Adrenal gland (tissue), 19 donors: ENCODE measurements at places on chromosomes 5 and 9.
A peak's percentile ranks its signal among the peaks of the same experiment; 100 is the strongest.

- H3K36me3 ChIP-seq: no peaks in the 10 kb centered on the region
- DNase-seq: no peak
- H3K4me1 ChIP-seq: no peaks in the 10 kb centered on the region
- no peaks in the 10 kb centered on the region for H3K27me3 ChIP-seq
- no peak overlapping the region for H3K27ac ChIP-seq
Measured at GRCh38 chr5:175353926-175354325, 90.1 kb downstream of the DRD1 start.

GRCh38 chr5:157581901-157582300 lies 6.3 kb upstream of the ADAM19 start:
- no peaks in the 10 kb centered on the region for H3K4me1 ChIP-seq
- DNase-seq: no peak
- no peaks in the 10 kb centered on the region for H3K36me3 ChIP-seq
- no peaks in the 10 kb centered on the region for H3K27me3 ChIP-seq
- no peak overlapping the region for H3K27ac ChIP-seq

- no peaks in the 10 kb centered on the region for H3K27me3 ChIP-seq
- peak; percentile 78 for DNase-seq
- H3K4me3 ChIP-seq: no peak overlapping the region
- H3K4me1 ChIP-seq: peaks cover 7% of the 10 kb centered on the region
Measured at GRCh38 chr5:168987543-168988300, 313.2 kb downstream of the SLIT3 start.

DNA sequence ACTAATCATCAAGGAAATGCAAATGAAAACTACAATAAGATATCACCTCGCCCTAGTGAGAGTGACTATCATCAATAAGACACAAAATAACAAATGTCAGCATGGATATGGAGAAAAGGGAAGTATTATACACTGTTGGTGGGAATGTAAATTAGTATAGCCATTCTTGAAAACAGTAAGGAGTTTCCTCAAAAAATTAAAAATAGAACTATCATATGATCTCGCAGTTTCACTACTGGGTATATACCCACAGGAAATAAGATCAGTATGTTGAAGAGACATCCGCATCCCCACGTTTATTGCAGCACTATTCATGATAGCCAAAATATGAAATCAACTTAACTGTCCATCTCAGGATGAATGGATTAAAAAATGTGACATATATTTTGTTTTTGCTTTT lies 31.6 kb upstream of the STK32A start:
- DNase-seq: no peak
- H3K27ac ChIP-seq: no peak overlapping the region
- H3K4me1 ChIP-seq: no peaks in the 10 kb centered on the region
- no peaks in the 10 kb centered on the region for H3K36me3 ChIP-seq
- no peak overlapping the region for H3K4me3 ChIP-seq

GRCh38 chr5:94045839-94046782 lies 304.7 kb upstream of the POU5F2 start:
- DNase-seq: no peak
- H3K27ac ChIP-seq: no peak overlapping the region
- no peak overlapping the region for H3K4me3 ChIP-seq
- no peaks in the 10 kb centered on the region for H3K4me1 ChIP-seq

- no peaks in the 10 kb centered on the region for H3K27me3 ChIP-seq
- no peak for DNase-seq
- H3K4me3 ChIP-seq: no peak overlapping the region
- no peaks in the 10 kb centered on the region for H3K4me1 ChIP-seq
Measured at GRCh38 chr5:163595932-163596607, 90.7 kb downstream of the MAT2B start.

DNA sequence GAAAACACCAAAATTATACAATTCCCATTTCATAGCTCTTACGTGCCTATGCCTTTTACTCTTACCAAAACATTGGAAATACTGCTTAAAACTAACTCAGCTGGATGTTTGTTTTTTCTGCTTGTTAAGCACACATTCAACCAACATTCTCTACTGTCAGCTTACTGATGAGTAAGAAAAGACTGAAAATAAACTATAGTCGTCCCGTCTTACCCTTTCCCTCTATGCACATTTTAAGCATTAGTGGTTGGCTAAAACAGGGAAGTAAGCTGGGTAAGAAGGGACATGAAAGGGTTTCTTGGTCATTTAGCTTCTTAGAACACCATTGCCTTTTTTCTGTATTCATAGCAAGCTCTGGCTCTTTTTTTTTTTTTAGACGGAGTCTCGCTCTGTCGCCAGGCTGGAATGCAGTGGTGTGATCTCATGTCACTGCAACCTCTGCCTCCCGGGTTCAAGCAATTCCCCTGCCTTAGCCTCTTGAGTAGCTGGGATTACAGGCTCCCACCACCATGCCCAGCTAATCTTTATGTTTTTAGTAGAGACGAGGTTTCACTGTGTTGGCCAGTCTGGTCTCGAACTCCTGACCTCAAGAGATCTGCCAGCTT lies 232.1 kb upstream of the PCSK5 start:
- H3K4me3 ChIP-seq: no peak overlapping the region
- no peak overlapping the region for H3K27ac ChIP-seq
- H3K27me3 ChIP-seq: no peaks in the 10 kb centered on the region
- DNase-seq: no peak

DNA sequence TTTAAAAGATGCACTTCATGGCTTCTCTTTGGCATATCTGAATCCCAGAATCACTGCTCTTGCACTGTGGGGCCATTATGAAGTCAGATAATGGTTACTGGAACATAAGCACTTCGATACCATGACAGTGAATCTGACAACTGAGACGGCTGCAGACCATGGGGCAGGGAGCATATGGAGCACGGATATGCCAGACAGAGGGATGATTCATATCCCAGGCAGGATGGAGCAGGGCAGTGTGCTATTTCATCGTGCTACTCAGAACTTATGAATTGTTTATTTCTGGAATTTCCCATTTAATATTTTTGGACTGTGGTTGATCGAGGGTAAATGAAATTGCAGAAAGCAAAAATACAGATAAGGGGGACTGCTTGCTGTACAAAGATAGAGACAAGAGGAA lies 145.0 kb downstream of the EGFLAM start:
- no peaks in the 10 kb centered on the region for H3K4me1 ChIP-seq
- no peak overlapping the region for H3K27ac ChIP-seq
- H3K4me3 ChIP-seq: no peak overlapping the region
- H3K36me3 ChIP-seq: no peaks in the 10 kb centered on the region

- H3K36me3 ChIP-seq: no peaks in the 10 kb centered on the region
- no peak for DNase-seq
- no peaks in the 10 kb centered on the region for H3K27me3 ChIP-seq
- H3K4me3 ChIP-seq: no peak overlapping the region
- no peak overlapping the region for H3K27ac ChIP-seq
Measured at GRCh38 chr5:115992848-115993350, 30.6 kb downstream of the LVRN start.

GRCh38 chr9:108104991-108105390 lies 615.4 kb upstream of the KLF4 start:
- H3K4me1 ChIP-seq: no peaks in the 10 kb centered on the region
- no peaks in the 10 kb centered on the region for H3K36me3 ChIP-seq
- H3K27ac ChIP-seq: no peak overlapping the region
- DNase-seq: no peak
- H3K27me3 ChIP-seq: no peaks in the 10 kb centered on the region

GRCh38 chr5:101608322-101608721 lies 687.8 kb downstream of the SLCO4C1 start:
- H3K36me3 ChIP-seq: no peaks in the 10 kb centered on the region
- no peaks in the 10 kb centered on the region for H3K27me3 ChIP-seq
- no peak overlapping the region for H3K27ac ChIP-seq
- H3K4me3 ChIP-seq: no peak overlapping the region

GRCh38 chr5:19258686-19259085 lies 729.3 kb downstream of the CDH18 start:
- no peak overlapping the region for H3K27ac ChIP-seq
- no peaks in the 10 kb centered on the region for H3K4me1 ChIP-seq
- no peak for DNase-seq
- no peaks in the 10 kb centered on the region for H3K36me3 ChIP-seq

GRCh38 chr5:107401470-107402122 lies 269.1 kb downstream of the EFNA5 start:
- no peak overlapping the region for H3K4me3 ChIP-seq
- no peaks in the 10 kb centered on the region for H3K36me3 ChIP-seq
- DNase-seq: no peak
- H3K27me3 ChIP-seq: no peaks in the 10 kb centered on the region
- H3K4me1 ChIP-seq: no peaks in the 10 kb centered on the region

GRCh38 chr5:153974131-153974812 lies 64.4 kb downstream of the FAM114A2 start:
- H3K36me3 ChIP-seq: no peaks in the 10 kb centered on the region
- no peak overlapping the region for H3K27ac ChIP-seq

GRCh38 chr9:24765025-24765756 lies 219.5 kb upstream of the IZUMO3 start:
- H3K4me3 ChIP-seq: no peak overlapping the region
- H3K4me1 ChIP-seq: no peaks in the 10 kb centered on the region
- H3K27ac ChIP-seq: no peak overlapping the region
- no peaks in the 10 kb centered on the region for H3K27me3 ChIP-seq

- no peak overlapping the region for H3K27ac ChIP-seq
- no peaks in the 10 kb centered on the region for H3K36me3 ChIP-seq
- H3K4me1 ChIP-seq: no peaks in the 10 kb centered on the region
- no peaks in the 10 kb centered on the region for H3K27me3 ChIP-seq
- DNase-seq: no peak
Measured at GRCh38 chr5:61719124-61719523, 387.1 kb downstream of the ZSWIM6 start.

DNA sequence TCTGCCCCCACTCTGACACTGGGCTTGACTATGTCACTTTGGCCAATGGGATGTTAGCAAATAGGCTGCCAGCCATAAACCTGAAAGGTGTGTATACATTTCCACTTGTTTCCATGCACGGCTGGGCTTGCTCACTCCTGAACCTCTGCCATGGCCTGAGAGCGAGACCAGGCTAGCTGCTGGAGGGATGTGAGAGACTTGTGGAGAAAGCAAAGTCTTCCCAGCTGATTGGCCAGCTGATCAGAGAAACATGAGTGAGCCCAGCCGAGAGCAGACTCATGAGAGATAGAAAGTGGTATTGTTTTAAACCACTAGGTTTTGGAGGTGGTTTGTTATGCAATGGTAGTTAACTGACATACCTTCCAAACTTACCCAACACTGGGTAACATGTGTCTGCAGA lies 13.9 kb downstream of the FAM193B start:
- no peak overlapping the region for H3K27ac ChIP-seq
- no peaks in the 10 kb centered on the region for H3K27me3 ChIP-seq
- H3K4me3 ChIP-seq: no peak overlapping the region
- H3K36me3 ChIP-seq: peaks cover 21% of the 10 kb centered on the region
- DNase-seq: no peak
